ENCODE measurements at places on chromosomes 6 and 20. TPM values are rescaled to one million over a fixed set of nuclear protein-coding genes. Genes with fewer than 3 reads are reported as not detected.

Gene HFE
- 8.3 TPM for total RNA-seq

Gene PRDM1
- total RNA-seq: 1.9 TPM

Gene TRIM31
- total RNA-seq: not detected

Gene ZC3H12D
- 0.72 TPM for total RNA-seq

Gene AURKA
- 14.7 TPM for total RNA-seq

Gene TMEM14A
- total RNA-seq: 20.5 TPM

Gene RIN2
- total RNA-seq: 63.1 TPM

Gene CALHM4
- not detected for total RNA-seq

Gene EPPIN
- total RNA-seq: not detected

Gene ELOVL5
- 110 TPM for total RNA-seq

Gene YTHDF1
- 49.3 TPM for total RNA-seq

Gene SIGLEC1
- total RNA-seq: not detected

Gene COL9A3
- 576 TPM for total RNA-seq

Gene SLC22A7
- not detected for total RNA-seq

Gene MEP1A
- not detected for total RNA-seq

Gene OR2J3
- not detected for total RNA-seq

Gene ULBP2
- 0.23 TPM for total RNA-seq

Gene VEGFA
- 185 TPM for total RNA-seq

Gene LY6G5B
- 34.2 TPM for total RNA-seq

Gene HSPA12B
- 11.5 TPM for total RNA-seq

Gene BPIFA1
- not detected for total RNA-seq

Gene GJA10
- not detected for total RNA-seq

Gene HTR1B
- 0.20 TPM for total RNA-seq

Gene CCR6
- total RNA-seq: not detected

Gene C6orf15
- not detected for total RNA-seq

Gene CLPSL1
- total RNA-seq: not detected

Gene RBPJL
- total RNA-seq: not detected

Gene SMIM29
- total RNA-seq: 8.6 TPM

Gene CGAS
- total RNA-seq: 0.52 TPM

Gene RNF39
- not detected for total RNA-seq

Gene SLC16A10
- total RNA-seq: 18.0 TPM

Gene SIRT5
- 21.5 TPM for total RNA-seq

Gene TMEM181
- 23.6 TPM for total RNA-seq

Gene CCN6
- total RNA-seq: not detected

Gene PLN
- total RNA-seq: 0.20 TPM

Gene RSPO3
- 30.1 TPM for total RNA-seq

Gene TREML2
- not detected for total RNA-seq

Gene TINAG
- total RNA-seq: not detected

Gene BEND6
- total RNA-seq: 6.6 TPM

Gene SOX18
- total RNA-seq: 0.34 TPM

Gene BPIFB1
- total RNA-seq: not detected

Gene GCNT2
- 32.2 TPM for total RNA-seq

Gene CASS4
- total RNA-seq: 0.67 TPM

Gene MYH7B
- 1.3 TPM for total RNA-seq

Gene PRRC2A
- 290 TPM for total RNA-seq

Gene POLH
- total RNA-seq: 18.9 TPM

Gene DLK2
- total RNA-seq: 4.7 TPM

Gene ADISSP
- 26.5 TPM for total RNA-seq

Gene PPP1R11
- 30.0 TPM for total RNA-seq

Gene MAN1A1
- total RNA-seq: 46.5 TPM
